ENCODE measurements at places on chromosomes 16 and 17.

DNA sequence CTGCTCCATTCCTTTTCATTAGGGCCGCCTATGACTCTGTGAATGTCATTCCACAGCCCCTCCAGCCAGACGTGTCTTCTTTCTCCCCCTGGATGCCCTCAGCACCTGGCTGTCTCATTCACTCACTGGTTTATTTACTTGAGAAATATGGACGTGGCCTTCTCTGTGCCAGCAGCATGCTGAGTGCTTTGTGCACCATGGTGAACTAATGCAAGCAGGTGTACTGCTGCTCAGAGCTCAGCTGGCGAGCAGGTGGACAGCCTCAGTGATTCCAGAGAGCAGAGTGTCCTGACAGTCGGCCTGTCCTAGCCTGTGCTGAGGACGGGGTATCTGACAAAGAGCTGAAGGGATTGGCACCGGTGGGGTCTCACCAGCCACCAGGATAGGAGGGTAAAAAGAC, 96.7 kb downstream of the GNAO1 start:
- no peak for DNase-seq

GRCh38 chr16:23528644-23529310, 18.5 kb upstream of the GGA2 start:
- no peak for DNase-seq

GRCh38 chr17:38673707-38674013, 1.1 kb downstream of the EPOP start:
- no peak for DNase-seq

DNA sequence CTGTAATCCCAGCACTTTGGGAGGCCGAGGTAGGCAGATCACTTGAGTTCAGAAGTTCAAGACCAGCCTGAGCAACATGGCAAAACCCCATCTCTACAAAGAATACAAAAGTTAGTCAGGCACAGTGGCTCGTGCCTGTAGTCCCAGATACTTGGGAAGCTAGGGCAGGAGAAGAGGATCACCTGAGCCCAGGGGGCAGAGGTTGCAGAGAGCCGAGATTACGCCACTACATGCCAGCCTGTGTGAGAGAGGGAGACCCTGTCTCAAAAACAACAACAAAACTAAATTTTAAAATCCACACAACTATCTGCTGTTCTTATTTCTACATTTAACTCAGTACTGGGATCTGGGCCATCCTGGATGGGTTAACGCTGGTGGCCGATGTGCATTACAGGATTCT, 41.2 kb upstream of the ARL6IP1 start:
- DNase-seq: no peak

DNA sequence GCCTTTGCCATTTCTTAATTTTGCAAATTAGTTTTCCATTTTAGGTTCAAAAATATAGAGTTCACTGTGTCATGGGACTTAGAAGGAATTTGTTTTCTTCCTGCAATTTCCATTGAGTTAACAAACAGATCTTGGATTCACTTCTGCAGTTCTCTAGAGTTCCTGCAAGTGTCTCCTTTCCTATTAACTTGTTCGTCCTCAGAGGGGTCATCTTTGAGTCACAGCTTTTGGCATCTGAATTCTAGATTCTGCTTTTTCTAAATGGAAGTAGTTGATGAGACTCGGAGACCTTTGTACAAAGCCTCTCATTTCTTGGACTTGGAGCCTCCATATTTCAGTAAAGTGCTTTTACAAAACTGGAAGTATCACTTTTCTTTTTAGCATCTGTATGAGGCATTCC, 323.3 kb downstream of the BCAS3 start:
- no peak for DNase-seq

- DNase-seq: no peak
Measured at GRCh38 chr17:68711858-68712257, 110.7 kb upstream of the FAM20A start.

Measured in MG63 (cell line).